ENCODE measurements at places on chromosomes 7 and 10. TPM values are rescaled to one million over a fixed set of nuclear protein-coding genes. Genes with fewer than 3 reads are reported as not detected.
A peak's percentile ranks its signal among the peaks of the same experiment; 100 is the strongest.

The PRRT4 gene
- total RNA-seq: 0.30 TPM

- peaks cover 3% of the 10 kb centered on the region for H3K27me3 ChIP-seq
- H3K27ac ChIP-seq: no peak overlapping the region
- H3K36me3 ChIP-seq: peaks cover 7% of the 10 kb centered on the region
- DNase-seq: no peak
- peaks cover 24% of the 10 kb centered on the region for H3K4me1 ChIP-seq
These were observed 30.3 kb downstream of the ERCC6 start for GRCh38 chr10:49508654-49509053.

The CALHM2 gene
- 124 TPM for total RNA-seq

The SRRM3 gene
- not detected for total RNA-seq

DNA sequence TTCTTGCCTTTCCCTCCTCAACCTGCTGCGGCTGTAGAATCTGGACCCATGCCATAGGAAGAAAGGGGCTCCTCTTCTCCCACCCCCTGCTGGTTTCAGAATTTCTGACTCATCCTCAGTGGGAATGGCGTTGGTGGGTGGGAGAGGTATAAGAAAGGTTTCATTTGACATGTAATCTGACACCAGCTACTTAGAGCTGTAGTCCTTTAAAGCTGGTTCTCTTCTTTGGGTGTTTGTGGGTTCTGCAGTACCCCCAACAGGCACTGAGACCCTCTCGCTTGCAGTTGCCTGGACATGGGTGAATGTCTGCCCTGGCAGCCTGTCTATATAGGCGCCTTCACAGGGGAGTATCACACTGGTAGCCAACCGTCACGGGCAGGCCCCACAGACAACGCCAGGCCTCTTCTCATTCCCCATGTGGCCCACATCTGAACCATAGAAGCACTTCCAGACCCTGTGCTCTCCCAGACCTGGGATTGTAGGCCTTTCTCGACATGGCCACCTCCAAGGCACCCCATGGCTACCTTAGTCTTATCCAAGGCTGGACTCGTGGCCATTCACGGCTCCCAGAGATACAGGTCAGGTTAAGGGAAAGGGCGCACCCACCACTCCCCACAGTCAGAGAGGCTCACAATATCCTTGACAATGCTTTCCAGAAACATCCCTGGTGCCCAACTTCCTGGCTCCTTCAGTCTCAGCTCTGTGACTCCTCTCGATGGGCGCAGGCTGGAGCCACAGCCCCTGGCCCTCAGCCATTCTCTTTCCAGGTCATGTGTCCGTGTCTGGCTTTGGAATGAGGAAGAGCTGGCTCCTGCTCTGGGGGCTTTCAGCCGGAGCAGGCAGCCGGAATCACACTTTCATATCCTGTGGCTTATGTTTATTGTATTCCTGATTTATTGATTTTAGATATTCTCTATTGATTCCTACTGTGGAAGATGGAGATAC is 17.5 kb downstream of the ZNF862 start:
- no peak overlapping the region for H3K4me3 ChIP-seq
- DNase-seq: no peak
- peaks cover 18% of the 10 kb centered on the region for H3K36me3 ChIP-seq
- H3K27ac ChIP-seq: no peak overlapping the region

The HKDC1 gene
- 0.68 TPM for total RNA-seq

DNA sequence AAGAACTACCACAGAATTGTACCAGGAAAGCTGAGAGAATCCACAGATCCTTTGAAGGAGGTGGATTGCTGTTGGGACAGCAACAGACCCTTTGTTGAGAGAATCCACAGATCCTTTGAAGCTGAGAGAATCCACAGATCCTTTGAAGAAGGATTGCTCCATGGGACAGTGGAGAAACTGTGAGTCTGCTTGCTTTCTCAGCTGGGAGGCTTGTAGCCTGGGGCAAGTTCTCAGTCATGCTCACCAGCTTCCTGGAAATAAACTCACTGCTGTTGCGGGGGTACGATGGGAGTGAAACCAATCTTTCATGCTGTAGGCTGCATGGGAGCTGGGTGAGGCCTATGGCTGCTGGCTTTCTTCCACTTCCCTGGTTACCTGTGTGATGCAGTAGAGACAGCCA is 106.3 kb downstream of the C7orf25 start:
- H3K27ac ChIP-seq: no peak overlapping the region
- no peaks in the 10 kb centered on the region for H3K4me1 ChIP-seq
- no peak for DNase-seq
- H3K27me3 ChIP-seq: peaks cover 2% of the 10 kb centered on the region

The ELN gene
- total RNA-seq: not detected

GRCh38 chr7:82235713-82236112 is 207.9 kb downstream of the CACNA2D1 start:
- H3K4me3 ChIP-seq: no peak overlapping the region
- H3K27ac ChIP-seq: no peak overlapping the region
- no peak for DNase-seq
- H3K4me1 ChIP-seq: no peaks in the 10 kb centered on the region
- H3K27me3 ChIP-seq: peaks cover 4% of the 10 kb centered on the region
- H3K36me3 ChIP-seq: no peaks in the 10 kb centered on the region

The NUTM2E gene
- total RNA-seq: 0.37 TPM

GRCh38 chr7:157932498-157933218 is 595.9 kb downstream of the DNAJB6 start:
- no peak for DNase-seq
- no peak overlapping the region for H3K4me3 ChIP-seq
- no peaks in the 10 kb centered on the region for H3K27me3 ChIP-seq

GRCh38 chr10:84244651-84245270 is at the start of gene RGR:
Gene RGR (plus strand): TSS chr10:84245053. CDS start chr10:84245091, 38 bp downstream.
- H3K4me1 ChIP-seq: no peaks in the 10 kb centered on the region
- H3K4me3 ChIP-seq: no peak within 1 kb of the TSS
- H3K27ac ChIP-seq: no peak within 1 kb of the TSS

DNA sequence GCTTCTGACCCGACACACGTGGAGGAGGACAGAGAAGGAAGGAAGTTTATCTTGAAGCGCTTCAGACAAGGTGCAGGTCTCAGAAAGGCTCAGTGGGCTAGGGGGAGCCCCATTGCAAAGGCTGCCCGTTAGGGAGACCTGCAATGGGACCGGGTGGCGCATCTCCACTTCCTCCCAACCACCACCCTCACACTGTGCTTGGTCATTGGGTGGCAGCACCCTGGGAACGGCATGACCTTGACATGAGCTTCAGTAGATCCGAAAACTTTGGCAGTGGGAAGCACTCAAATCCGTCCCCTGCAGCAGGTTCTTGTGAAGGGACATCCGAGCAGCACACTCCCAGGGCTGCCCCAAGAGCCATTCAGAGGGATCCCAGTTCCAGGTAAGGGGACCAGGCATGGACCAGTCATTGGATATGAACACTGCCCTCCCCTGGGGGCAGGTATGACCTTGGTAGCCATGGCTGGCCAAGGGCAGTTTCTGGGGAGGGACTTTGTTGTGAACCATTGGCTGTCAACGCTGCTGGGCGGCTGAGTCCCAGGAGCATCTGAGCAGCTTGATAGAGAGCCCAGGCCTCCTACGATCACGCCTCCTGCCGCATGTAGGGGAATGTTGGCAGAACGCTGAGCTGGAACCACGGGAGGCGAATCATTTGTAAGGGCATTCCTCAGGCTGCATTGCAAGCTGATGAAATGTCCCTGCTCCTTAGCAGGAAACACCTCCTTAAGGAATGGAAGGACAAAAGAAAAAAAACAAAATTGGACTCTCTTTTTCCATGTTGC is 31.7 kb downstream of the GALNTL5 start:
- peaks cover 5% of the 10 kb centered on the region for H3K4me1 ChIP-seq
- no peak for DNase-seq
- H3K27ac ChIP-seq: no peak overlapping the region

- H3K36me3 ChIP-seq: no peaks in the 10 kb centered on the region
- no peak overlapping the region for H3K27ac ChIP-seq
- H3K27me3 ChIP-seq: no peaks in the 10 kb centered on the region
These were observed 14.8 kb downstream of the COBL start for GRCh38 chr7:51301806-51302205.

DNA sequence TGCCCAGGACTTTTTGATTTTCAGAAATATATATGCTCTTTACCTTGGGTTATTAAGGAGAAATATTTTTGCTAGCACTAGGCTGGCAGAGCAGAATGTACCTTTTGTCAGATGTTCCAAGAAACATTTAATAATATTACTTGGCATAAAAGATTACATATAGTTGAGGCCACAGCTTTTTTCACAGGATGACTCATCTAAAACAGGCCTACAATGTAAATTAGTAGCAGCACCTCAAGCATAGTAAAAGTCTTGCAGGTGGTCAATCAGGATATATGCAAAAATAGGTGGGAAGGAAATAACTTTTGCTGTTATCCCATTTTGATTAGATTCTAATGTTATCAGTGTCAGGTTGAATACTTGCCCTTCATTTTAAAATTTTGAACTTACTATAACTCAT is 14.9 kb upstream of the ITGB1 start:
- no peaks in the 10 kb centered on the region for H3K4me1 ChIP-seq
- H3K27me3 ChIP-seq: no peaks in the 10 kb centered on the region
- no peaks in the 10 kb centered on the region for H3K36me3 ChIP-seq
- no peak overlapping the region for H3K27ac ChIP-seq
- H3K4me3 ChIP-seq: no peak overlapping the region

DNA sequence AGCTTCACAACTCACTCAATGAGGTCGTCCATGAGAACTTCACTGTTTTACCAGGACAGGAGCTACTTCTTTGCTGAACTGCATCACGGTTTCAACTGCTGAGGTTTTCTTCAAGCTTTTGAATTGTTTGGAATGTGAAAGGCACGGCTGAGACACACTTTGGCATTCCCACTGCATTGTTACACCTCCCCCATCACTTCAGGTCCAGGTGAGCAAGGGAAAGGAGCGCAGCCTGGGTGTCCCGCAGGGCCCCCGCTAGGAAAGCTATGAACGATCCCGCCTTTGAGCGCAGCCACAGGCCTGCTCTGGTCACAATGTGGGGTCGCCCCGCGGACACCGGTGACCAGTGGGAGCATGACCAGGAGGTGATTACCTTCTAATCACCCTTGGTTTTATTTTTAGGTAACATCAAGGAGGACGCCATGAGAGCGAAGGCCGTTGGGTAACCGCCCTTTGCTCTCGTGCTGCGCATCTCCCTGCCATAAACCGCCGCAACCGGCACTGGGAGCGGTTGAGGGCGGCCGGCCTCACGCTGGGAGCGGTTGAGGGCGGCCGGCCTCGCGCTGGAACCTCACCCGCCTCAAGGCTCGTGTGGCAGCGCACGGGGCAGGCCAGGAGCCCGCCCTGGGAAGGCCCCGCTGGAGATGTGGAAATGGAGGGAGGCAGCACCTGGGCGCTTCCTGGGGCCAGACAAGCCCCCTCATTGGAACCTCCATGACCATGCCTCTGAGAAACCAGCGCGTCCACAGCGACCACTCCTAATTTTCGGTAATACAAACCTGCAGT is 50.9 kb upstream of the SGMS1 start:
- no peak overlapping the region for H3K4me3 ChIP-seq
- peaks cover 12% of the 10 kb centered on the region for H3K4me1 ChIP-seq
- peaks cover 16% of the 10 kb centered on the region for H3K36me3 ChIP-seq
- DNase-seq: no peak
- no peak overlapping the region for H3K27ac ChIP-seq

DNA sequence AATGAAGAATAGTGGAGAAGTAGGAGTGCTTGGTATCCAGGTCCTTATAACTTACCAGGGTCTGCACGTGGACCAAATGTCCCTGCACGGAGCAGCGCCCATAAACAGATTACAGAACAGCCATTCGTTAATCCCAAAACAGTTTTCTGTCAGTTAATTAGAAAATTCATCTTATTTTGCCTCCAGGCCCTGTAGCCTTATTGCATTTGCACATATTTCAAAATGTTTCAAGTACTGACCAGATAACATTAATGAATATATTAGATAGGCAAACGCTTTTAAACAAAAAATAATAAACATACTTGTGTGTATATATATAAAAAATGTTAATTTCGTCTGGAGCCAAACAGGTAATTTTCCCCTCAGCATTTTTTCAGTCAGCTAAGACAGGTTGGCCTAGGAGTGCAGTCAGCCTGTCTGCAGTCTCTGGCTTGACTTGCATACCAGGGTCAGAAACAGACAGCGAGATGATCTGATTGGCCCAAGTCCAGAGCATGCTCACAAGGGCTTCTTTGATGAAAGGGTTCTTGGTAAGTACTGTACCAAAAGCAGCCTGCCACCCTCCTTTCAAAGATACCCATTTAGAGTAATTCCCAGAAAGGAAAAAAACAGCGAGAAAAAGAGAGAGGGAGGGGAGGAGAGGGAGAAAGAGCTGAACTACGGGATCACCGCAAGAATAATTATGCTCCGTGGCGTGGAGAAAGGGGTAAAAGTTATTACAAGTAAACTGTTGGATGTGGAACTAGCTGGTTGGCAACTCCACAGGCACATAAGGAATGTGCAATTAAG is 194.4 kb upstream of the TCF7L2 start:
- H3K4me1 ChIP-seq: peaks cover 2% of the 10 kb centered on the region
- peaks cover 3% of the 10 kb centered on the region for H3K36me3 ChIP-seq
- no peak for DNase-seq
- H3K4me3 ChIP-seq: no peak overlapping the region
- no peak overlapping the region for H3K27ac ChIP-seq

The PHKG1 gene
- 2.3 TPM for total RNA-seq

- peaks cover 7% of the 10 kb centered on the region for H3K4me1 ChIP-seq
- H3K27me3 ChIP-seq: no peaks in the 10 kb centered on the region
- H3K36me3 ChIP-seq: no peaks in the 10 kb centered on the region
- H3K27ac ChIP-seq: no peak overlapping the region
- H3K4me3 ChIP-seq: no peak overlapping the region
These were observed 4.3 kb downstream of the PLEKHA8 start for GRCh38 chr7:30032310-30033125.

The NODAL gene
- total RNA-seq: not detected

- H3K27me3 ChIP-seq: no peaks in the 10 kb centered on the region
- DNase-seq: no peak
- H3K4me3 ChIP-seq: no peak overlapping the region
- H3K36me3 ChIP-seq: no peaks in the 10 kb centered on the region
These were observed 806.6 kb upstream of the GHITM start for GRCh38 chr10:83332690-83333089.

- peak overlapping the region; percentile 93 for H3K27ac ChIP-seq
- no peaks in the 10 kb centered on the region for H3K27me3 ChIP-seq
- peak; percentile 59 for DNase-seq
These were observed 1.7 kb upstream of the MYO1G start for GRCh38 chr7:44980393-44981034.

- H3K4me3 ChIP-seq: no peak overlapping the region
- peaks cover 2% of the 10 kb centered on the region for H3K36me3 ChIP-seq
- no peaks in the 10 kb centered on the region for H3K27me3 ChIP-seq
- DNase-seq: no peak
- H3K27ac ChIP-seq: no peak overlapping the region
- H3K4me1 ChIP-seq: no peaks in the 10 kb centered on the region
These were observed 9.5 kb upstream of the AP5Z1 start for GRCh38 chr7:4765776-4766490.

The OR2A42 gene
- total RNA-seq: not detected

GRCh38 chr7:76514926-76515771 is 4.8 kb downstream of the UPK3B start:
- no peak overlapping the region for H3K27ac ChIP-seq
- DNase-seq: no peak
- no peaks in the 10 kb centered on the region for H3K27me3 ChIP-seq
- no peaks in the 10 kb centered on the region for H3K4me1 ChIP-seq
